NCI-H187 (cell line): ENCODE measurements at places on chromosomes 6 and 20.

DNA sequence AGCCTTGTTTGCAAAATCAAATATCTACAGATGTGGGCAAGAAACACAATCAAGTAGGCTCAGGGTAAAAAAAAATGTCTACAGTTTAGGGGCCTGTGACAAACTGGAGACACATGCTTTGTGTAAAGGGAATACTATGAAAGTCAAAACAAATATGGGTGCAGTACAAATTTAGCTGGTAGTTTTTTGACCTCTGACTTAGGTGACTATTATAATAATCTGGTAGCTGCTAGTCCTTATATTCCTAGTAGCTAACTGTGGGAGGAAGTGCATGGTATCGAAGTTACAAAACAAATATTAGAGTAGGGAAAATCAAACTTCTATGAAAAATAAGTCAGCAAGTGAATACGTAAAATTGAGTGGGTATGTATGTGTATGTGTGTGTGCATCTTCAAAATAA, 35.4 kb downstream of the CYP24A1 start:
- DNase-seq: no peak

- DNase-seq: no peak
These were observed 35.2 kb downstream of the PPP1R14C start for GRCh38 chr6:150177952-150178520.

DNA sequence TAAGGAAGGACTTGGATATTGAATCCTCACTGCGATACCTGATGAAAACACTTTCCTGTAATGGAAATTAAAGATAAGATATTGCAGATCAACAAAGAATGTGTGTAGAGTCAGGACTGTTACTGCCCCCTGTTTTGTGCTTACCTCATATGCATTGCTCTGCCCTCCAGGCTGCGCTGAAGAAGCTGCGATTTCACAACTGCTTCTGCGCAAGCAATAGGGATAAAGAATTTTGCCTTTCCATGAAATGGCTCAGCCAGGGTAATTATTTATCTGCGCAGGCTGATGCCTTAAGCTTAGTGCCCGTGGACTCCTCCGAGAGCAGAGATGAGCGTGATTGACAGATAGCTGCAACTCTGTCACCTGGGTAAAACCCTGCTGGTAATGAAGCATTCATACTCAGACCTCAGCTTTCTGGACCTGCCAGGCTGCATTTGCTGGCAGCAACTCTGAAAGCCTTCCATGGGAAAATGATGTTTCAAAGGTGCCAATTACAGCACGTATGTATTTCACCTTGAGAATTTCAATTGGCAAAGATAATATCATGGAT, 370.6 kb downstream of the SAMD5 start:
- DNase-seq: no peak

GRCh38 chr6:107355659-107356058, 103.7 kb downstream of the PDSS2 start:
- DNase-seq: no peak

GRCh38 chr6:37024656-37025337, 19.3 kb downstream of the FGD2 start:
- no peak for DNase-seq

DNA sequence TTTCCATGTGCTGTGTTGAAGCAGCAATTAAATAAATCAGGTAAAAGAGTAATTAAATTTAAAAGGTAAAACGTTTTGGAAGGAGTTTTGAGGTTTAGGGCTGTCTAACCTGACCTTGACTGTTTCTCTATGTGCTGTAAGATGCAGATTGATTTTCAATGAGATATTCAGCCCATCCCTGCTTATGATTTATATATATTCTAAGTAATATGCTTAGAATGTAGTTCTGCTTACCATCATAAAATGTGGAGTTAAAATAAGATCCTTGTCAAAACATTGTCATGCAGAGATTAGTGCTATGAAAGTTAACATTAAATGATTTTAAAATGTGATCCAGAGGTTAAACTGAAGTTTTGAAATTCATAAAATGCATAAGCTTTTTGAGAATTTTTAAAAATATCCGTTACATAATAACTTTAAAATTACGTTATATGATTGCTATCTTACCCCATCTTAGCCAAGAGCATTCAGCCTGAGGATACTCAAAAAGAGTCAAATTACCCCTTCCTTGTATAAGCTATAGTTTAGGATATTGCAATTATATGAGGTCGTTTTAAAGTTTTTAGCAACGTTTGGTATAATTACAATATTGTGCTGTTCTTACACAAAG, 122.5 kb downstream of the MTHFD1L start:
- no peak for DNase-seq

- DNase-seq: no peak
These were observed 262.8 kb upstream of the HS3ST5 start for GRCh38 chr6:114605656-114606055.

- DNase-seq: peak; percentile 58
These were observed 987 bp upstream of the QKI start for GRCh38 chr6:163413345-163414116.

DNA sequence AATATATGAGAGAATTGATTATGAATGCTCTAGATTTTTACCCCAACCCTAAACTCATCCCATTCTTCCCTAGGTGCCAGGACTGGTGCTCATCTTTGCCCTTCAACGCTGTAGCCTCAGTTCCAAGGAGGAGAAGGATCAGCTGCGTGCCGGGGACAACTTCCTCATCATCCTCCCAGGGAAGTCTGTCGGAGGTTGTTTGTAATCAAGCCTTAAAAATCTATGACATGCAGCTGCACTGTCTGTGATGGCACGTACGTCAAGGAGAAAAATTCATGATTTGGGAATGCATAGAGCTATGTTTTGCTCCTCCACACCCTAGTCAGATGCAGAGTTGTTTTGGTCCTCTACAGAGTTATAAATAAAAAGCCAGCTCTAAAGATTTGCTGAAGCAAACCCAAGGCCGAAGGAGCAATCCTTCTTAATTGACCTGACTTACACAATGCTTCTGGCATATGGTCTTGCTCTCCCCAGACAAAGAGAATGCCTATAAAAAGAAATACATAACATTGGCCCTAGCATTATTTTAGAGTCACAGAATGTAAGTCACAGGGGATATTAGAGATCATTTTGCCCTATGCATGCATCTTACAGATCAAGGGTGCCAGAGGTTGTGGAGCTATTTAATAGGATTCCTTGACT, 244.2 kb downstream of the HIVEP2 start:
- no peak for DNase-seq

DNA sequence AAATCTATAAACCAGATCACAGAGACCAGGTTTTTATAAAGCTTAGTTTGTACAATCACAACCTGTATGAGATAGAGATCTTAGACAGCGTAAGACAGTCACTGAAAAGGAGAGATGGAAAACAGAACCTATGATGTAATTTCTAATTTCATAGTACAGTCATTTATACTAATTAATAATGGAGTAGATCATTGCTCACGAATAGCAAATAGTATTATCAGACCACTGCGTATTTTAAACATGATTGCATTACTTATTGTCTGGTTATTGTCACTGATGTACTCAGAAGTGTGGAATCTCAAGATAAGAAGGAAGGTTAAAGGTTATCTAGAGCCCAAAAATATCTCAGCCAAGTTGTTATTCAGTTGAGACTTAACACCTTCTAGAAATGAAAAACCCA, 115.6 kb downstream of the KHDC1L start:
- no peak for DNase-seq

- no peak for DNase-seq
These were observed 64.0 kb downstream of the B4GALT5 start for GRCh38 chr20:49649672-49650071.

DNA sequence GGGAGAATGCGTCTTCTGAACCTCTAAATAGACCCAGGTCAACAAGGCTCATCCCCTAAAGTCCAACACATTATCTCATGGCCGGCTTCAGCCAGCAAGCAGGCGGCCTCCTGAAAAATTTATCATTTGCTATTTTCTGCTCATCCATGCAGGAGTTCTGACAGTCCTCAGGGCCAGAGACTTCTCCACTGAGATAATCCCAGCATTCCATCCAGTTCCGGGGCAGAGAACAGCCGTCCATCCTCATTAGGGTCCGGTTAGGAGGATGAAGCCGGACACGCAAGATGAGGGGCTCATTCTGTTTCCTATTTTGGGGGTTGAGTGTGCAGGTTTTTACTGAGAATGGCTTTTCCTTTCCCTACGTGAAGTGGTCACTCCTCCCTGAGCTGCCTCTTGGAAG, 258.1 kb downstream of the PREX1 start:
- DNase-seq: no peak

GRCh38 chr20:63739130-63740069, at the start of gene SLC2A4RG:
SLC2A4RG (plus strand) TSS chr20:63739776; CDS start chr20:63739913, 137 bp downstream.
- peak; percentile 32 for DNase-seq

- DNase-seq: no peak
These were observed 114.3 kb upstream of the DST start for GRCh38 chr6:56756791-56757587.

DNA sequence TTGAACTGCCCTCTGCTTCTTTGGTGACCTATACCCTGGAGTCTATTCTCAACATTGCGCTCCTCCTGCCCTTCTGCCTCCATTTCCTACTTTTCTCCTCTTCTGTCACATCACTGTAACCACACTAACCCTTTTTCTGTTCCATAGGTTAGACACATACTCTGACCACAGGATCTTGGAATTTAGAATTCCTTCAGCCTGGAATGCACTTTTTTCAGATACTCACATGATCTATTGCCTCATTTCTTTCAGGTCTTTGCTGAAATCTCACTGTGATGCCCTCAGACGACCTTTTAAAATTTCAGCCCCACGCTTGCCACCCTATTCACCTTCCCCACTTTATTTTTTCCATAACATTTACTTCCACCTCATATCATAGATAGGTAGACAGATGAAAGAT, 5.1 kb downstream of the VNN1 start:
- no peak for DNase-seq

DNA sequence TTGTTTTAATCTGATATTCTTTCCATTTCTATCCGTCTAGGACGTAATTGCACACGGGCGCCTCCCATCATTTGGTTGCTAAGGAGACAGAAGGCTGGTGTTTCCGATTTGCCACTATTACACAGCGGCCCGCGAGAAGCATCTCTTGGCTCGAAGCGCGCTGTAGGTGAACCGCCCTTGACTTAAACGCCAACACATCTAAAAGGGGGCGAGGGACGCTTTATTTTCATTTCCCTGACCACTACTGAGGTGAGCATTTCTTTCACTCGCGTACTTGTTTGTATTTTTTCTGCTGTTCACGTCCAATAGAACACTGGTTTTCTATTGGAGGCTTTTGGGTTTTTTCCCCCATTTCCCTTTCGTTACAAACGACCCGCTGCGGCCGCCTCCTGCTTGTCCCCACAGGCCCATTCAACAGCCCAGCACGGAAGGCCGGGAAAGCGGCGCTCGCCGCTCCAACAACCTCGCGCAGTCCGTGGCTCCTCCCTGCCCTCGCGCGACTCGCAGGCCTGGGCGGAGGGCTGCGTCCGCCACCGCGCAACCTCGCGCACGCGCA, 505 bp upstream of the WRNIP1 start:
- DNase-seq: peak; percentile 39

DNA sequence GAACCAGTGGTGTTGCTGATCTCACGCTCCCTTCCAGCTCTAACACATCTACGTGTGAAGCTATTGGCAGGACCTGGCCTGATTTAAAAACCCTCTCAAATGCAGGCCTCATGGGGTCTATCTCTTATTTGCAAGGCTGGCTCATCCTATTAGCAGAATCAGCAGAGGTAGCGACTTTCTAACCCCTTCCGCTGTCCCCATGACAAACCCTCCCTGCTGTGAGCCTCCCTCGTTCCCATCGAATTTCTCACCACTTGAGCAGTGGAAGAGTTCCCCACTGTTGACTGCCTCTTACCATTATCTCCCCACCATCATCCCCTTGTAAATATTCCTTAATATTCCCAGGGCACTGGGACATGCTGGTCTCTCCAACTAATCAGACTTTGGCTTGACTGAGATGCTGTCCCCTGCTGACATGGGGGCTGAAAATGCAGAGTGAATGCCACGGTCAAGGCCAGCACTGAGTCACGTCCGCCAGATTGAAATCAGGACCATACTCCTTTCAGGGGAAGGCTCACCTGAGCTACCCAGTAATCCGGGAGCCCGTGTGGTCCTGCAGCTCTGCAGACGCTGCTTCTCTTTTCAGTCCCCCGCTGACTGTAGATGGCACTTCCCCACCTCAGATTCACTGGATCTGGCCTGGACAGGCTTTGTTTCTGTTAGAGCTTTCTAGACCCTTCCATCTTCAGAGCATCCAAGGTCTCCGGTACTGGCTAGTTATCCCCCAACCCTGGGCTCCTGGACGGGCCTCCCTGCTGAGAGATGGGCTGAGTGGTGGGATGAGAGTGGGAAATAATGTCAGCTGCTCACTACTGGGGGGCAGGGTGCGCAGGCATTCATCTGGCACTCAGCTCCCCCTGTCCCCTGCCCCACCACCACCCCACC, 23.1 kb downstream of the AAR2 start:
- no peak for DNase-seq

DNA sequence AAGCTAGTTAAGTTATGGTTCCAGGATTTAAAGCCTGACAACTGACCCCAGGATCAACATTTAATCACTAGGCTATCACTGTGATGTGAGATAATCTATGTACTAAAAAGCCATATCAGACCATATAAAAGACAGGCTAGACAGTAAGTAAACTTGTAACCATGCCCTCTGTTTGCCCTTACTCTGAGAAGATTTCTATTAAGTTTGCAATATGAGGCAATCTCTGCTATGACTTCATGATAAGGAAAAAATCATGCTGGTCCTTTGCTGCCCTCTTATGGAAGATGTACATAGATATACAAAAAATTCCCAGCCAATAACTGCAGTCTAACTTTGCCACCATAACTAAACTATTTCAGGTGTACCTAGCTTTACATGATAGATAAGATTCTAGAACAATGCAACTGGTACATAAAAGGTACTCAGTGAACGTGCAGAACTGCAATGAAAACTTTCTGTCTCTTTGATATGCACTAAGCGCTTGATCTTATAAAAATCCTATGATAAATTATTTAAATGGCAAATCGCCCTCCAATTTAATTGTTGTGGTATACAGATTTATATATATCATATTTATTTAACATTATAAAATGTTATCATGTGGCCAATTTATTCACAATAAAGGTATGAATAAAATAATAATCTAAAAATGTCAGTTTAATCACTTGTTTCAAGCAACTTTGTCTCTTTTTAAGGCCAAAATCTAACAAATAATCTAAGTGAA, 70.5 kb downstream of the FAM217A start:
- no peak for DNase-seq
